ENCODE measurements at places on chromosomes 4 and X.

DNA sequence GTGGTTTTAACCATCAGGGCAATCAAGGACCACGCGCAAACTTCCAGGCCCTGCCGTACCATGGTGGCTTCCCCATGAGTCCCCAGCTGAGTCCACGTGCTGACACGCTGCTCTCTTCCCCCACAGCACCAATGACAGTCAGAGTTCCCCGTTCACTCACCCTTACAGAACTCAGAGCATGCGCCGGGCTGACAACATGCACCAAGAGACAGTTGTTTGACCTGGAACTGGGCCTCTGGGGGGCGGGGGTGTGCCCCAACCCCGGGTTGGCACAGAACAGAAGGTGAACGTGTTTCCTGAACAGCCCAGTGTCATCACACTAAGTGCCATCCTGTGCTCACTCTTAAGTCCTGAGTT lies 29.4 kb downstream of the IRF2 start:
- no peak for DNase-seq

GRCh38 chr4:6331018-6331417 lies 61.4 kb downstream of the WFS1 start:
- DNase-seq: no peak

DNA sequence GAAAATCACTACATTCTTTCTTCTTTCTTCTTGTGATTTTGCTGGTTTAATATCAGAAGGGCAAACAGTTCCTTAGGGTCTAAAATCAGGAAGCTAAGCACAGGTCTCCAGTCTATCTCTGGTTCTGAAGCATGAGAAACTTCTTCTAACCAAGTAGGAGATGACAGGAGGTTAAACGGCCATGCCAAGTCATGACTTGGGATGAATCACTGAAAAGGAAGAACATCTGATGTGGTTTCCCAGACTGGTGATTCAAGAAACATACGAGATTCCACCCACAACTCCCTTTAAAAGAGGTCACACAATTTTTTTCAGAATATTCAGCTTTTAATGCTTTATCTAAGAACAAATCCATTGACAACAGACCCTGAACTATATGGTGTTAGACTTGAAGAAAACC lies 684.0 kb upstream of the PRKX start:
- DNase-seq: no peak

- DNase-seq: peak; percentile 89
These were observed 149.9 kb downstream of the CHIC2 start for GRCh38 chr4:53914313-53915016.

DNA sequence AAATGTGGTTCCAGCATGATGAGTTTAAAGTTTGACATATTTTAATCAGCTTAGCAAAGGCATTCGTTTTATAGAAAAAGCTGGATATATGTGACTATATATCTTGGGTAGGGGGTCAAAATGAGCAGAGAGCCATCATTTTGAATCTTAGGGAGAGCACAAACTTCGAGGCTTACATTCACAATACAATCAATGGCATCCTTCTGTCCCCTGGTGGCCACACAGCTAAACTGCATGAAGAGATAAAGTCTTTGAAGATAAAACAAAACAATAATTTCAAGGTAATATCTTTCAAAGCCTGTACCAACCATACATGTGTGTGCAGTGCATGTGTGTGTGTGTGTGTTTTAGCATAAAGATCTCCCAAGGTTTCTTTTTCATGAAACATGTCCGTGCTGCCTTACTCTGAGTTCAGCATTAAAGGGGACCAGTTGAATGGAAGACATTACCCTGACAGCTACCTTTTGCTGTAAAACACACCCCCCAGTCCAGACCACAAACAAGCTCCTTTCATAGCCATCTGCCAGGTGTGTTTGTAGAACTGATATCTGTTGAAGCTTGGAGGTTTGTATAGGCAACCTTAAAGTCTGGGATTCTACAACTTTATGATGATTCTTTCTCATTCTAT lies 22.0 kb downstream of the DYNLT3 start:
- DNase-seq: no peak

DNA sequence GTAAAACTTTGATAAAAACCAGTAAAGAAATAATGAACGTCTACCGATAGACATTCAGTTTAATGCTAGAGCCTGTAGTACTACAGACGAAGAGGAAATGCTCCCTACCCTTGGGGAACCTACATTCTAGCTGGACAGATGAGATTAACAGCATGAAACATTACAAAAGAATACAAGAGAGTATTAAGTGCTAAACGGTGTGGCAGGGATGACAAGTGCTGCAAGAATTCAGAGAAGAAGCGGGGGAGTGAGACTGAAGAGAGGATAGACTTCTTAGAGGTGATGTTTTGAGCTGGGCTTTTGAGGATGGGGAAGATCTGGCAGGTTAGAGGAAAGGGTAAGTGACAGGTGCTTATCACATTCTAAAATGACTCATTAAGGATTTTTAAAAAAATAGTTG lies 52.6 kb upstream of the ESX1 start:
- DNase-seq: no peak

DNA sequence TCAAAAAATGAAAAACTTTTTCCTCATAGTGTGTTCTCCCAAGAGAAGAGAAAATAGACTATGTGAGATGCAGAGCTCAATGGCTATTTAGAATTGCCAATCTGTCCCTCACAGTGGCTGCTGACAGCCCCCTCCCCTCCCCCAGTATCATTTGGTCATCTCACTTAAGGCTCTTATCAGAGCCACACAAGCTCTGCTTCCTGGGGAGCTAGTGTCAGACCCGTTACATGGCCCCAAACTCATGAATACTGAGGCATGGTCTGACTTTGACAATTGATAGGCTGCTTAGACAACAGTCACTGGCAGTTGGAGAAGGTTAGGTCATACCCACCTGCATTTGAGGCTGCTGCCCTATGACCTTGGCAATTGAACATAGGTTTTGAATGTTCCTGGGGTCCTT lies 15.3 kb downstream of the RNF150 start:
- DNase-seq: no peak

- DNase-seq: no peak
These were observed 88.4 kb downstream of the GPR143 start for GRCh38 chrX:9677098-9677739.

GRCh38 chrX:153828723-153829548 lies 1.4 kb downstream of the PDZD4 start:
- DNase-seq: no peak

DNA sequence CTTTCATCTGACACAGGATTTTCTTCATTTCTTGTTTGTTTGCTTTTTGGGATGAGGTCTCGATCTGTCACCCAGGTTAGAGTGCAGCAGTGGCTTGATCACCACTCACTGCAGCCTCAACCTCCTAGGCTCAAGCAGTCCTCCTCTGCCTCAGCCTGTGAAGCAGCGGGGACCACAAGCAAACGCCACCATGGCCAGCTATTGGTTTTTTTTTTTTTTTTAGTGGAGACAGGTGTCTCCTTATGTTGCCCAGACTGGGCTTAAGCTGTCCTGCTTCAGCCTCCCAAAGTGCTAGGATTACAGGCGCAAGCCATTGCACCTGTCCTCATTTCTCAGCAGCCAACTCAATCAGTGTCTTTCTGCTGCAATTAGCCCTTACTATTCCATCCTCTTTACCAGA lies 10.3 kb downstream of the SPRY1 start:
- no peak for DNase-seq

- DNase-seq: no peak
These were observed 197.4 kb upstream of the TBL1X start for GRCh38 chrX:9267415-9267814.

GRCh38 chr4:2931512-2932301 lies 31.5 kb downstream of the NOP14 start:
- no peak for DNase-seq

- no peak for DNase-seq
These were observed 863 bp upstream of the FAM193A start for GRCh38 chr4:2535376-2536192.

DNA sequence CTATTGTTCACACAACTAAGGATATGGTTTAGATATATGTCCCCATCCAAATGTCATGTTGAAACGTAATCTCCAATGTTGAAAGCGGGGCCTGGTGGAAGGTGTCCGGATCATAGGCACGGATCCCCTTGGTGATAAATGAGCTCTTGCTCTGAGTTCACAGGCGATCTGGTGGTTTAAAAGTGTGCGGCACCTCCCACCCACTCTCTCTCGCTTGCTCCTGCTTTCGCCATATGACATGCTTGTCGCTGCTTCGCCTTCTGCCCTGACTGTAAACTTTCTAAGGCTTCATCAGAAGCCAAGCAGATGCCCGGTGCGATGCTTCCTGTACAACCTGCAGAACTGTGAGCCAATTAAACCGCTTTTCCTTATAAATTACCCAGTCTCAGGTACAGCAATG lies 128.5 kb downstream of the NFKB1 start:
- DNase-seq: no peak

DNA sequence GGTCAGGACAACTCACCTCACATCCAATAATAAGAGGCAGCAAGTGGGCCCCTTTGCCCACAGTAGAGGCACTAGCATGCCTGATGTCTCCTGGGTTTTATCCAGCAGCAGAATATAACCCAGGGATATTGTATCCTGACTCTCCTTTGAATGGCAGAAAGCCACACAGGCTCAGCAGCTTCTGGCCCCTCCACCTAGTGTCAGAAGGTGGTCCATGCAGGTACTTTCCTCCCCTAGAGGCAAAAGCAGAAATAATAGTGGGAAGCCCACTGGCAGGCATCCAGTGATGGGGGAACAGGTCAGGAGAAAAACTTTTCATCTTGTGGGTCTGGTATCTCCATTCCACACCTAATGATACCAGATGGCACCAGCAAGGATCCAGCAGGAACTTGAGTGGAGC lies 75.5 kb upstream of the IRS4 start:
- no peak for DNase-seq

DNA sequence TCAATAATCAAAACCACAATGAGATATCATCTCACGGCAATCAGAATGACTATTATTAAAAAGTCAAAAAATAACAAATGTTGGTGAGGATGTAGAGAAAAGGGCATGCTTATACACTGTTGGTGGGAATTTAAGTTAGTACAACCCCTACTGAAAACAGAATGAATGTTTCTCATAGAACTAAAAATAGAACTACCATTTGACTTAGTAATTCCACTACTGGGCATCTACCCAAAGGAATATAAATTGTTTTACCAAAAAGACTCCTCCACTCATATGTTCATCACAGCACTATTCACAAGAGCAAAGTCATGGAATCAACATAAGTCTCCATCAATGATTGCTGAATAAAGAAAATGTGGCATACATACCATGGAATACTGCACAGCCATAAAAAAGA lies 278.1 kb upstream of the ARSJ start:
- DNase-seq: no peak

GRCh38 chr4:52036886-52037530 lies 1.1 kb downstream of the SGCB start:
- DNase-seq: no peak

DNA sequence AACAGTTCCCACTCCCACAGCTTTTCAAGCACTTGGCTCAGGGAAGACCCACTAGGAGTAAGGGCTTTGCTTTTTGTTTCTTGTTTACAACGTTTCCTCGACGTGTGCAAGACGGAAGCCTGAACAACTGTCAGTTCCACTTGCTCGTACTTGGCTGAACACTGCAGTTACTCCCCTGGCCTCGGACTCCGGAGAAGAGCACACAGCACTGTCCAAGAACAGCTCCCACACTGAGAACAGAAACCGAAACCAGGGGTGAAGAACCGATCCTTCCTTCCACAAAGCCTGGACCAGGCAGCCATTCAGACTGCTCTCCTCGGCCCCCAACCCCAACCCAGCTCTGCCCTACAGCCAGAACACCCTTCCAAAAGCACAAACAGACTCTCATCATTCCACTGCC lies 25.5 kb downstream of the IRF2 start:
- no peak for DNase-seq

DNA sequence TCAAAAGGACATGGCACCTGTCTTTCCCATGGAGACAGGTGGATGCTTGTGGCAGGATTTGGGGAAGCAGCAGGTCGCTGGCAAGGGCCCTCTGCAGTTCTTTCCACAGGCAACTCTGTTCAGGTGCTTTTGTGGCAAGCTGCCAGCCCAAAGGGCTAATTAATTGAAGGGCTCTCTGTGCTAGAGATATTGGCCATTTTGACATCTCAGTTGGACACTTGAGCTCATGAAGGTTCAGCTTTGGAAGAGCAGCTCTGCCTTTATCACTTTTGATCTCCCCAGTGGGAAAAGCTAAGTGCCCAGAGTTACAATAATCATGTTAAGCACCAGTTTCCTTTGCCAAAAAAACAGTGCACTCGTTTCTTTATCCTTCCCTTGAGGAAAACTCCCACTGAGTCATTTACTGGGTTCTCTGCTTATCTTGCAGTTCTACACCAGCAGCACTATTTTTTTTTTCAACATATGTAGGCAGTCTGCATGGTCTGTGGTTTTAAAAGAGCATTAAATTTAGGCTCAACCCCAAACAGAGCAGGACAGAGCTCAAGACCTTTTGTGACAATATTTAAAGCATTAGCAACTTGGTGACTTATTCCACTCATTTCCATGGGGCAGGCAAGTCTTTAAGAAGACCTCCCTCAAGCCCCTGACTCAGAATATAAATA lies 336.4 kb upstream of the RASGEF1B start:
- DNase-seq: no peak

DNA sequence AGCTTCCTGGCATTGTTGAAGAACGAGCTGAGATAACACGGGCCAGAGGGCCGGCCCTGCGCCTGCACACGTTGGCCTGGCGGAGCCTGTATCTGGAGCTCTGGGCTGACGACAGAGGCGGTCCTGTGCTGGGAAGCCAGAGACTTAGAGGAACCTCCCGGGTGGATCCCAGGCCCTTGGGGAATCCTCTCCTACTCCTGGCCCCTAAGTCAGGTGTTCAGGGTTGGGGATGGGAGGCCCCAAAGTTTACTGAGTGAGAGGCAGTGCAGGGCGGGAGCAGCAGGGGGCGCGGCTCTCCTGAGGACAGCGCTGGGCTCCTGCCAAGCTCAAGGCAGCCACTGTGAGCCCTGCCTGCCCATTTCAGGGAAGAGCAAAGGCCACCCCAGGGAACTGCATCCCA lies 2.5 kb upstream of the HTRA3 start:
- DNase-seq: no peak

DNA sequence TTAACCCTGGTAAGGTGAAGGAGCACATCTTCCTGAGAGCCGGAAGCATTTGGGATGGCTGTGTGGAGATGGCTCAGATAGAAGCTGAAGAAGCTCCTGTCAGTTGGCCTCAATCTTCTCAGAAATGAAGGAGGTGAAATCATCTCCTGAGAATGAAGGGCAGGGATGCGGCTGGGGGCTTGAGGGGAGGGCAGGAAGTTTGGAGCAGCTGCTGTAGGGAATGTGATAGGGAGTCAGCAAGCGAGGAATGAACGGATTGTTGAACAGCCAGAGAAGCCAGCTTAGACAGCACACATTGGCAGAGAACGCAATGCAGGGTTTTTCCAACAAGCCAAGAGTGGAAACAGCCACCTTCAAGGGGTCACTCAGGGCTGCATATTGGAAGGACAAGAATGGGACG lies 10.0 kb downstream of the KCNE5 start:
- DNase-seq: no peak

GRCh38 chrX:1717373-1717772 lies 102.5 kb downstream of the ASMT start:
- no peak for DNase-seq

All from RWPE2 (cell line).